Activated CD8-positive, alpha-beta T cell treated with anti-CD3 and anti-CD28 coated beads for 36 hours (primary cell): ENCODE measurements at places on chromosomes 1 and 21. TPM values are rescaled to one million over a fixed set of nuclear protein-coding genes. Genes with fewer than 3 reads are reported as not detected.

Gene FASLG
- 8.4 TPM for total RNA-seq

Gene GJA9
- not detected for total RNA-seq

Gene SPOCD1
- total RNA-seq = not detected

Gene TRABD2B
- total RNA-seq = not detected

Gene PLA2G4A
- total RNA-seq = 0.11 TPM

Gene KCNAB2
- total RNA-seq = 290 TPM

Gene PDC
- total RNA-seq = not detected

Gene PADI6
- total RNA-seq = not detected

Gene S100B
- total RNA-seq = 2.7 TPM

Gene SPRR2G
- not detected for total RNA-seq

Gene NBPF10
- 1.6 TPM for total RNA-seq

Gene PCAT6
- total RNA-seq = 2.4 TPM

Gene CD5L
- total RNA-seq = not detected

Gene CLEC20A
- not detected for total RNA-seq

Gene C1QA
- total RNA-seq = not detected

Gene HTR1D
- total RNA-seq = not detected

Gene CHD5
- total RNA-seq = 0.63 TPM

Gene RGS5
- 6.0 TPM for total RNA-seq

Gene CHIA
- total RNA-seq = not detected

Gene HES4
- total RNA-seq = 9.0 TPM

Gene GREM2
- total RNA-seq = not detected

Gene AUNIP
- total RNA-seq = 8.8 TPM

Gene TSPEAR
- not detected for total RNA-seq

Gene LPAR3
- 0.58 TPM for total RNA-seq

Gene CYP4A22
- total RNA-seq = not detected

Gene SLAMF8
- total RNA-seq = 0.54 TPM

Gene FALEC
- total RNA-seq = not detected

Gene CTSS
- 38.4 TPM for total RNA-seq

Gene IRF6
- 1.2 TPM for total RNA-seq

Gene SAMD13
- 1.2 TPM for total RNA-seq

Gene S100A8
- not detected for total RNA-seq

Gene NSUN4
- total RNA-seq = 29.3 TPM

Gene AMY2B
- 6.1 TPM for total RNA-seq

Gene AMY1A
- total RNA-seq = not detected

Gene VANGL1
- total RNA-seq = 2.7 TPM

Gene ETV3L
- total RNA-seq = not detected

Gene GJA4
- not detected for total RNA-seq

Gene MAN1A2
- total RNA-seq = 18.3 TPM

Gene KRTAP12-2
- total RNA-seq = not detected

Gene ATAD3C
- 0.99 TPM for total RNA-seq

Gene IFNAR2
- 38.6 TPM for total RNA-seq

Gene TFF3
- total RNA-seq = not detected

Gene S100A9
- total RNA-seq = not detected
